ENCODE measurements at places on chromosomes 3 and 15. TPM values are rescaled to one million over a fixed set of nuclear protein-coding genes. Genes with fewer than 3 reads are reported as not detected.

Gene SI
- total RNA-seq = not detected

GRCh38 chr15:66939451-66940023 lies 125.9 kb upstream of the SMAD3 start:
- H3K36me3 ChIP-seq = peaks cover under 1% of the 10 kb centered on the region
- H3K27ac ChIP-seq = no peak overlapping the region
- no peaks in the 10 kb centered on the region for H3K4me1 ChIP-seq
- H3K27me3 ChIP-seq = no peaks in the 10 kb centered on the region

Gene SRGAP3
- total RNA-seq = 58.4 TPM

GRCh38 chr15:40283615-40284300 lies 894 bp upstream of the ANKRD63 start:
- no peak overlapping the region for H3K27ac ChIP-seq
- H3K36me3 ChIP-seq = no peaks in the 10 kb centered on the region
- peaks cover 25% of the 10 kb centered on the region for H3K4me1 ChIP-seq
- H3K4me3 ChIP-seq = no peak overlapping the region
- no peak for DNase-seq

Gene TEX9
- 21.3 TPM for total RNA-seq

DNA sequence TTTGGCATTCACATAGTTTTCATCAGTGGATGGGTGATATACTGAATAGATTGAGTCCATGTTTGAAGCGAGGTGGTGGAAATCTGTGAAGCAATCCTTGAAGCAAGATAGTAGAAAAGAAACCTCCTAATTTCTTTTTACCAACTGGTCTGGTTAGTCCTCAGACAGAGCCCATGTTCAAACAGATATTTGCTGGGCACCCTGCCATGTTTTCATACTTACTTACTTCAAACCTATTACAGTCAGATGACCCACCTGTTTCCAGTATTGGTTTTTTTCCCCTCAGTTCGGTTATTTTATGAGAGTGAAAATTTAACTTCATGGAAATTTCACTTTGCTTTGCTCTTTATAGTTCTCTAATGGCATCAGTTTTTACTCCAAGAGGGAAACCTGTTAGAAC lies 23.7 kb downstream of the EXOSC7 start:
- H3K36me3 ChIP-seq = peaks cover 23% of the 10 kb centered on the region
- DNase-seq = no peak
- H3K27me3 ChIP-seq = no peaks in the 10 kb centered on the region

Gene TRPM1
- total RNA-seq = not detected

- peak overlapping the region; percentile 66 for H3K27ac ChIP-seq
- no peaks in the 10 kb centered on the region for H3K27me3 ChIP-seq
- no peak for DNase-seq
- peaks cover 27% of the 10 kb centered on the region for H3K4me1 ChIP-seq
Observed at GRCh38 chr3:65950340-65951326, 88.1 kb downstream of the MAGI1 start.

DNA sequence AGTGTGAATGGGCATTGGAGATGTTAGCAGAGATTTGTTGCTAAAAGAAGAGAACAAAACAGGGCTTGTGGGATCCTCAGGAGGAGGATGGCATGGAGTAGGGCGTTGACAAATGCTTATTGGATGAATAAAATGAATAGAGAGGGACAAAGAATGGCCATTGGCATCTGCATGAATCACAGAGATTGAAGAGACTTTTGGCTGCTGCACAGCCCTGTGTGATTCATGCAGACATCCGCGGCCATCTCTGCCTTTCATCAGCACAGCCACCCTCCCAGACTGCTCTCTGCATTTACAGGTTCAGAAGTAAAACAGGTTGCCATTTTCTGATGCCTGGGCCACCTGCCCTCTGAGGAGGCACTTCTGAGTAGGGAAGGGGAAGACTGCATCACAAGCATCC lies 397.9 kb downstream of the EPHB1 start:
- peaks cover 11% of the 10 kb centered on the region for H3K36me3 ChIP-seq
- no peaks in the 10 kb centered on the region for H3K27me3 ChIP-seq
- H3K4me3 ChIP-seq = no peak overlapping the region
- H3K27ac ChIP-seq = no peak overlapping the region
- peaks cover 11% of the 10 kb centered on the region for H3K4me1 ChIP-seq

Gene LMAN1L
- total RNA-seq = not detected

Gene SLC22A13
- total RNA-seq = 0.41 TPM

GRCh38 chr3:71127844-71128243 lies 455.7 kb downstream of the FOXP1 start:
- H3K36me3 ChIP-seq = no peaks in the 10 kb centered on the region
- H3K4me3 ChIP-seq = peak overlapping the region; percentile 14
- no peak overlapping the region for H3K27ac ChIP-seq
- DNase-seq = no peak
- peaks cover 54% of the 10 kb centered on the region for H3K4me1 ChIP-seq

GRCh38 chr3:183503746-183504145 lies 51.8 kb downstream of the KLHL6 start:
- H3K4me3 ChIP-seq = no peak overlapping the region
- no peaks in the 10 kb centered on the region for H3K36me3 ChIP-seq
- H3K27me3 ChIP-seq = no peaks in the 10 kb centered on the region
- no peaks in the 10 kb centered on the region for H3K4me1 ChIP-seq
- no peak for DNase-seq

Gene KBTBD13
- total RNA-seq = not detected

- no peak overlapping the region for H3K27ac ChIP-seq
- H3K36me3 ChIP-seq = no peaks in the 10 kb centered on the region
- H3K27me3 ChIP-seq = peaks cover 44% of the 10 kb centered on the region
- peak; percentile 72 for DNase-seq
- H3K4me3 ChIP-seq = no peak overlapping the region
- H3K4me1 ChIP-seq = no peaks in the 10 kb centered on the region
Observed at GRCh38 chr15:72312605-72313447, 7.1 kb downstream of the CELF6 start.

GRCh38 chr3:94028093-94028837 lies at the start of gene STX19:
Gene STX19, minus strand, starts transcription at chr3:94028597. Its CDS starts 13,328 bp downstream, at chr3:94015269.
- H3K4me1 ChIP-seq = no peaks in the 10 kb centered on the region
- H3K36me3 ChIP-seq = peaks cover 13% of the 10 kb centered on the region
- H3K27me3 ChIP-seq = no peaks in the 10 kb centered on the region
- H3K27ac ChIP-seq = no peak within 1 kb of the TSS

Gene CNTN3
- 0.50 TPM for total RNA-seq

DNA sequence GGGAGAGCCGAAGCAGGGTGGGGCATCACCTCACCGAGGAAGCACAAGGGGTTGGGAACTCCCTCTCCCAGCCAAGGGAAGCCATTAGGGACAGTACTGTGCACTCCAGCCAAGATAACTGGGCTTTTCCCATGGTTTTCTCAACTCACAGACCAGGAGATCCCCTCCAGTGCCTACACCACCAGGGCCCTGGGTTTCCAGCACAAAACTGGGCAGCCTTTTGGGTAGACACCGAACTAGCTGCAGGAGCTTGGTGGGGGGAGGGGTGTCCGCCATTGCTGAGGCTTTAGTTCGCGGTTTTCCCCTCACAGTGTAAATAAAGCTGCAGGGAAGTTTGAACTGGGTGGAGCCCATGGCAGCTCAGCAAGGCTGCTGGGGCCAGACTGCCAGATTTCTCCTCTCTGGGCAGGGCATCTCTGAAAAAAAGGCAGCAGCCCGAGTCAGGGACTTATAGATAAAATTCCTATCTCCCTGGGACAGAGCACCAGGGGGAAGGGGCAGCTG lies 129.6 kb upstream of the LMCD1 start:
- H3K27me3 ChIP-seq = no peaks in the 10 kb centered on the region
- peaks cover 11% of the 10 kb centered on the region for H3K4me1 ChIP-seq
- no peak overlapping the region for H3K27ac ChIP-seq
- H3K4me3 ChIP-seq = no peak overlapping the region
- H3K36me3 ChIP-seq = peaks cover 24% of the 10 kb centered on the region
- DNase-seq = no peak

GRCh38 chr3:2158828-2159227 lies 60.2 kb downstream of the CNTN4 start:
- no peaks in the 10 kb centered on the region for H3K36me3 ChIP-seq
- peaks cover 13% of the 10 kb centered on the region for H3K4me1 ChIP-seq
- no peak for DNase-seq

DNA sequence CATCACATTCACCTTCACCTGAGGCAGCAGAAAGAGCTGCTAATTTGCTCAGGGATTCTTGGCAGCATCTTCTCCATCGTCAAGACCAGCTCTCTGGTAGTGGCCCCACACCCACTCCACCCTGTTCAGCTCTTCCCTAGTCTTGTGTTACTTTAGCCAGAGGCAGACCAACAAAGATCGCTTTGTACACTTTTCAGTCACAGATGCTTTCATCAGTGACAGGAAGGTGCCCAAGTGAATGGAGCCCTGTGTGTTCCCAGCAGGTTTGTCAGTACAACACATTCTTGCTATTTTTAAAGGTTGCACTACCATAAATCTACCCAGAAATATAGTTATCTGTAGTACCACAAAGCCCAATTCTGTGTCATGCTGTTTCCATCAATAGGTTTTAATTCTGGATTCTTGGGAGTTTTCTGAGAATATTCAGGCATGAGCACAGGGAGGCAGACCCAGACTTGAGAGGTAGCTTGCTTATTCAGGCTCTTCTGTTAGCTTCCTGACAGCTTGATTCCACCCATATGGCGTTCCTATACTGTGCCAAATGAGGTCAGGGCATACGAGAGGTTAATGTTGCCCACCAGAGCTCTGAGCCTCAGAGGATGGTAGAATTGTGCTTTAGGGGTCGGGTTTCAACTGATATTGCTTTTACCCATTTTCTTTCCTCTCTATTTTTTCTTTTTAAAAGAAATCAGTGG lies 109.8 kb upstream of the MANF start:
- no peak overlapping the region for H3K4me3 ChIP-seq
- H3K27me3 ChIP-seq = no peaks in the 10 kb centered on the region
- peaks cover 40% of the 10 kb centered on the region for H3K4me1 ChIP-seq
- DNase-seq = no peak
- no peaks in the 10 kb centered on the region for H3K36me3 ChIP-seq

DNA sequence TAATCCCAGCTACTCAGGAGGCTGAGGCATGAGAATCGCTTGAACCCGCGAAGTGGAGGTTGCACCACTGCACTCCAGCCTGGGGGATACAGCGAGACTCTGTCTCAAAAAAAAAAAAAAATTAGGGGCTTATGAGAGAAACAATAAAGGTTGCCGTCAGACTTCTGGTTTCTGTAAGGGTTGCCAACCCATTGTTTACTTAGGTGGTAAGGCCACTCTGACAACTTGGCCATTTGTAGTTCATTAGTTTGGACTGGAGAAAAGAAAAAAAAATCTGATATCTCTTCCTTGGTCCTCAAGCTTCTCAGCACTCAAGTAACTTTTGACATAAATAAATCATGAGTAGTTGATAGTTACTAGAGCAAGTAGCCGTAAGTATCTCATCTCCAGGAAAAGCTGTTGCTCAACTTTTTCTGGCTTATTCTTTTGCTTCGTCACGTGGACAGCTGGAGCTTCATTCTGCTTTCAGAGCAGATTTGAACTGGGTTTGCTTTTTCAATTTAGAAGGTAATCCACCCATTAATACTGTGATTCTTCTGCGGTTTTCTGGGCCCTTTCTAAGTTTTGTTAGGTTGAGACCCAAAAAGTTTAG lies 9.4 kb downstream of the SNX1 start:
- no peak overlapping the region for H3K4me3 ChIP-seq
- H3K27me3 ChIP-seq = no peaks in the 10 kb centered on the region
- peaks cover 8% of the 10 kb centered on the region for H3K4me1 ChIP-seq
- no peak overlapping the region for H3K27ac ChIP-seq
- H3K36me3 ChIP-seq = peaks cover 7% of the 10 kb centered on the region

DNA sequence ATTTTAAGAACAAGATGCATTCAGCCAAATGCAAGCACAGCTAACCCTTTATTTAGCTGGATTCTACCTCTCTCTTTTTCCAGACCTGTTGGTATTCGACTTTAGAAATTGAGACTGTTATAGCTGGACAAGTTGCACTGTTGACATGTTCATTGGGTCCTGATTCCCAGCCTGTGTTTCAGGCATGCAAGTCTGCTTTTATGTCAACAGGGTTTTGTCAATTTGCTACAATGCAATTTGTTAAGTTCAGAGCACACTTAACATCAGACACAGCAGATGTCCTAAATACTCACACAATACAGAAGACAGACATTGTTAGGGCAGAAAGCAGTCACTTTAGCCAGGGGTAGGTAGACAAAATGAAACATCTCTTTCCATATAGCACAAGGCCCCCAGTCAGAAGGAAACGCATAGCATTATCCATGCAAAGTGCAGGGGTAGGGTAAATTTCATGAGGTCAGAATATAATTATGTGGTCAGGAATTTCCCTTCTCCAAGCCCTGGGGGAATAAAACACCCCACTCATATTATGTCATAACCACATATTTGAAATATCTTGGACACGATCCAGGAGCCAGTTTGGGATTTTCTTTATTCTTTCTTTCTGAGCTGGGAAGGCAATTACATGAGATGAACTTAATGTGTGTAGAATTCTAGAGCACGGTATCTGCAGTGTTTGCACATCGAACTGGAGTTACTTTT lies 504.1 kb downstream of the NTRK3 start:
- no peak overlapping the region for H3K27ac ChIP-seq
- H3K4me3 ChIP-seq = no peak overlapping the region
- DNase-seq = no peak

- H3K36me3 ChIP-seq = peaks cover 3% of the 10 kb centered on the region
- H3K4me1 ChIP-seq = no peaks in the 10 kb centered on the region
- DNase-seq = no peak
- no peak overlapping the region for H3K4me3 ChIP-seq
Observed at GRCh38 chr15:25175789-25176615, 221.2 kb downstream of the SNRPN start.

- peaks cover 30% of the 10 kb centered on the region for H3K27me3 ChIP-seq
- H3K4me1 ChIP-seq = peaks cover 38% of the 10 kb centered on the region
Observed at GRCh38 chr15:64149424-64149823, 2.1 kb upstream of the SNX22 start.

GRCh38 chr15:29840926-29841325 lies 18.7 kb upstream of the TJP1 start:
- no peak overlapping the region for H3K4me3 ChIP-seq
- H3K27ac ChIP-seq = no peak overlapping the region
- no peaks in the 10 kb centered on the region for H3K27me3 ChIP-seq
- peaks cover 7% of the 10 kb centered on the region for H3K4me1 ChIP-seq
- no peaks in the 10 kb centered on the region for H3K36me3 ChIP-seq
- DNase-seq = no peak

Gene SLC35G2
- 5.8 TPM for total RNA-seq

- no peak overlapping the region for H3K27ac ChIP-seq
- H3K4me1 ChIP-seq = peaks cover 9% of the 10 kb centered on the region
- no peak overlapping the region for H3K4me3 ChIP-seq
Observed at GRCh38 chr3:73664389-73664788, 39.6 kb upstream of the PDZRN3 start.

DNA sequence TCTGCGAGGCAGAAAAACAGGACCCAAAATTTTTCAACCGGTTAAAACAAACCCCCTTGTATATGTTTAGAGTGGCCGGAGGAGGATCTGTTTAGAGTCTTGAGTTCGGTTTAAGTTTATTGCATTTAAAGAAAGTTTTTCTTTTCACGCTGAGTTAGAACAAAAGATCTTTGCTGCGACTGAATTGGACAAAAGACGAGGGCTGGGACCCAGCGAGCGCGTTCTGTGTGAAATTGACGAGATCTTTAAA lies 9.8 kb downstream of the NR2F2 start:
- peak overlapping the region; percentile 96 for H3K4me3 ChIP-seq
- H3K36me3 ChIP-seq = peaks cover 74% of the 10 kb centered on the region
- DNase-seq = no peak

Measured in neural crest cell (in vitro differentiated cells).